ENCODE measurements at places on chromosomes 3 and 15.

- DNase-seq: no peak
These were observed 22.5 kb downstream of the DMXL2 start for GRCh38 chr15:51600114-51600513.

- no peak for DNase-seq
These were observed 12.1 kb upstream of the SKOR1 start for GRCh38 chr15:67813104-67813634.

DNA sequence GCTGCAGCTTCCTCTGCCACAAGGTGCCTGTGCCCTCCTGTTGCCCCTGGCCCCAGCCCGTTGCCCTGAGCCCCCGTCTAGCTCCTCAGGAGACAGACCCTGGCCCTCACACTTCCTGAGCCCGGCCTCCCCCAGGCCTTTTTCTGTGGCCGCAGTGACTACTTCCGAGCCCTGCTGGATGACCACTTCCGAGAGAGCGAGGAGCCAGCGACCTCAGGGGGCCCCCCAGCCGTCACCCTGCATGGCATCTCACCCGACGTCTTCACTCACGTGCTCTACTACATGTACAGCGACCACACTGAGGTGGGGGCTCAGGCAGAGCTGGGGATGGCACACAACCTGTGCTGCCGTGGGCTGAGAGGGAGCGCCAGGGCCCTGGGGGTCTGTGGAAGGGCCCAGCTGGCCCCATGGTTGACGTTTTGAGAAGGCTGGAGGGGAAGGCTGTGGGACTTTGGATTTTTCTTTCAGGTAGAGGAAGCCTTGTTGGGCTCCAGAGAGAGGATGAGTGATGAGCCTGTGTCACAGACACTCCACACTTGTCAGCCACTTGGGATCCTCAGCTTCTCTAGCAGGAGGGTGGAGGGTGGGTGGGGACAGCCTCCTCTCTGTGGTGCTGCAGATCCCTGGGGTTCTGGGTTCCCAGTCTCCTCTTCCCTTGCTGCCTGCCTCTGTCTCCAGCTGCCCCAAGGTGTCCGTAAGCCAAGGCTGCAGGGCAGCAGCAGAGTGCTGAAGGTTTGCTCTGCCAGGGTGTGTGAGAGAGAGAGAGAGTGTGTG lies 5.0 kb downstream of the ABTB1 start:
- no peak for DNase-seq

- DNase-seq: no peak
These were observed 311.4 kb downstream of the UNC13C start for GRCh38 chr15:54289590-54290136.

DNA sequence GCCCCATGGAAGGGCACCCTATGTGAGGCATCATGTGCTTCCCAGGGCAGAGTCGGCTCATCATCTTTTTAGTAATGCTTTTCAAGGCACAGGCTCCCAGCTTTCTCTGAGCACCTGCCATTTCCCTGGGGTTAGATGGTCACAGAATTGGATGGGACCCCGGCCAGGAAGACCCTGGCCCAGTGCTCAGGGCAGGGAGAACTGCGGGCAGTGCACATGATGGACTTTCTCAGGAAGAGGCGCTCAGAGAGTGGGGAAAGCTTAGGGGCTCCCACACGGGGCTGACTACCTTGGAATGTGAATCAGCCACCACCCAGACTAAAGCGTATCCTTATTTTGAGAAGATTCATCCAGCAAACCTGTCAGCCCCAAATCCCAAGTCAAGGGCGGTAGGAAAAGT lies 16.5 kb upstream of the SKOR1 start:
- DNase-seq: no peak
